Activated CD4-positive, alpha-beta T cell treated with anti-CD3 and anti-CD28 coated beads, Interleukin-2, amount 10 ng/mL, durations not matched to agents 24 days and 14 days (primary cell): ENCODE measurements at places on chromosomes 12 and 14. TPM values are rescaled to one million over a fixed set of nuclear protein-coding genes. Genes with fewer than 3 reads are reported as not detected.

DNA sequence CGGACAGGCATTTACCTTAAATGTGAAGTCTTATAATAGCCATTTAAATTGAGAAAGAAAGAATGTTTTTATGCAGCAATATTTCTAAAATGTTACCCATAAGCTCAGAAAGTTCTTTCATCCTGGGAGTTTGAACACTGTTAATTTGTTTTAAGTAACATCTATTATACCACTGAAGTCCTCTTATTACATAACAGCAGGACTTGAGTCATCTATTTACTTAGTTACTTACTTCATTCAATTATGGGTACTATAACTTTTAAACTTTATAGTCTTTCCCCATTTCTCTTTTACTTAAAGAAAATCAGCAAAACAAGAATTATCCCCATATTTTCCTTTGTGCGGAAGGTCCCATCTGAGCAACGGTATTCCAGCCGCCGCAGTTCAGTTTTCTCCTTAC is 473.1 kb downstream of the ETNK1 start:
- H3K27ac ChIP-seq: no peak overlapping the region
- H3K36me3 ChIP-seq: no peaks in the 10 kb centered on the region
- H3K4me1 ChIP-seq: no peaks in the 10 kb centered on the region

The RNASE7 gene
- total RNA-seq: not detected in 2 replicates

GRCh38 chr14:87705439-87705896 is 287.5 kb downstream of the GALC start:
- no peak for DNase-seq
- no peak overlapping the region for H3K27ac ChIP-seq
- no peaks in the 10 kb centered on the region for H3K27me3 ChIP-seq
- no peaks in the 10 kb centered on the region for H3K4me1 ChIP-seq
- no peaks in the 10 kb centered on the region for H3K36me3 ChIP-seq

GRCh38 chr12:113361574-113362370 is 3.4 kb downstream of the PLBD2 start:
- no peaks in the 10 kb centered on the region for H3K27me3 ChIP-seq
- H3K4me1 ChIP-seq: peaks cover 16% of the 10 kb centered on the region
- peaks cover 3% of the 10 kb centered on the region for H3K36me3 ChIP-seq
- no peak for DNase-seq
- no peak overlapping the region for H3K27ac ChIP-seq

The NYNRIN gene
- not detected in 2 replicates for total RNA-seq

The AQP2 gene
- not detected in 2 replicates for total RNA-seq
